ENCODE measurements at places on chromosomes 6 and 20. TPM values are rescaled to one million over a fixed set of nuclear protein-coding genes. Genes with fewer than 3 reads are reported as not detected.

AIF1 gene
- not detected for total RNA-seq

DNA sequence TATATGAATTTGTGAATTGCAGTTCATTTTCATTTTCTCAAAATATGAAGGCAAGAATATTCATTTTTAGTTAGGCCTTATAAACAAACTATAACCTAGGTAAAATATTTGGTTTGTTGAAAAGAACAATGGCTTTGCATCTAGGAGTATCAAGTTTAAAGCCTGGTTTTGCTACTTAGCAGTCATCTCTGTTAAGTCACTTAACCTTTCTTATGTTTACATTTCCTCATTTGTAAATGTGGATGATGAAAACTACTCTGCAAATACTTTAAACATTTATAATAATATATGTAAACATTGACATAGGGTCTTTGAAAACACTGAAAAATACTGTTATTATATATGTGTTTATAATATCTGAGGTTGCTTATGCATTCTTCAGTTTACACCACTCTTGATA, 135.5 kb downstream of the CENPW start:
- no peaks in the 10 kb centered on the region for H3K4me1 ChIP-seq
- DNase-seq = no peak

- H3K27ac ChIP-seq = no peak overlapping the region
- DNase-seq = no peak
- H3K36me3 ChIP-seq = no peaks in the 10 kb centered on the region
- no peak overlapping the region for H3K4me3 ChIP-seq
- H3K4me1 ChIP-seq = no peaks in the 10 kb centered on the region
Measured at GRCh38 chr20:37257988-37258387, 3.6 kb downstream of the GHRH start.

GRCh38 chr20:46694484-46694883, 5.2 kb upstream of the TP53RK start:
- H3K4me1 ChIP-seq = peaks cover 3% of the 10 kb centered on the region
- H3K4me3 ChIP-seq = no peak overlapping the region
- no peak overlapping the region for H3K27ac ChIP-seq
- no peaks in the 10 kb centered on the region for H3K27me3 ChIP-seq
- H3K36me3 ChIP-seq = no peaks in the 10 kb centered on the region

TREML1 gene
- not detected for total RNA-seq

- H3K27ac ChIP-seq = no peak overlapping the region
- no peak overlapping the region for H3K4me3 ChIP-seq
- H3K27me3 ChIP-seq = no peaks in the 10 kb centered on the region
- no peaks in the 10 kb centered on the region for H3K4me1 ChIP-seq
Measured at GRCh38 chr6:167266830-167267555, 24.1 kb upstream of the UNC93A start.

STMND1 gene
- not detected for total RNA-seq

GRCh38 chr20:20553541-20553940, 158.9 kb downstream of the RALGAPA2 start:
- peaks cover 19% of the 10 kb centered on the region for H3K4me1 ChIP-seq
- no peak overlapping the region for H3K4me3 ChIP-seq
- H3K27me3 ChIP-seq = no peaks in the 10 kb centered on the region

RIMS1 gene
- not detected for total RNA-seq

GRCh38 chr6:63303476-63303875, 16.3 kb downstream of the LGSN start:
- H3K27me3 ChIP-seq = no peaks in the 10 kb centered on the region
- no peak overlapping the region for H3K27ac ChIP-seq
- H3K36me3 ChIP-seq = no peaks in the 10 kb centered on the region

DNA sequence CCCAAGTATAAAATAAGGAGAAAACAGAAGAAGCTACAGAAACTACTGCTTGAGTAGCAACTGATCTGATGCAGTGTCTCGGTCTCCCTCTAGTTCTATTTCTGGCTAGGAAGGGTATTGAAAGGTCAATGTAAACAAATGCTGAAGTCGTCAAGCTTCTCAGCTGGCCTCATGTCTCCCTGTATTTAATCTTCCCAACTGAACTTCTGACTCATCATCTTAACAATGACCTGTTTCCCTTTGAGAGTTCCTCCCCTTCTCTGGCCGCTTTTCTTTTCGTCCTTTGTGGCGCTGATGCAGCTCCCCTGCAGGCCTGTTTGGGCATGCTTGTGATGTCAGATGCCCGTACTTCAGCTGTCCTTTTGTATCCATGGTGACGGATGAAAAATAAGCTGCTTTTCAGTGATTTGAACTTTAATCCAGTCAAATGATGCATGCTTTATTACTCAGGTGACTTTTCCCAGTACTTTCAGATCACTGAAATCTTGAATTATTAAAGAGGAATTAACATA, 7.8 kb upstream of the LCA5 start:
- H3K36me3 ChIP-seq = no peaks in the 10 kb centered on the region
- H3K4me3 ChIP-seq = no peak overlapping the region
- peak; percentile 97 for DNase-seq
- H3K4me1 ChIP-seq = peaks cover 26% of the 10 kb centered on the region
- no peak overlapping the region for H3K27ac ChIP-seq

GRIK2 gene
- total RNA-seq = 0.64 TPM

OLIG3 gene
- not detected for total RNA-seq

LY6G6D gene
- not detected for total RNA-seq

DNA sequence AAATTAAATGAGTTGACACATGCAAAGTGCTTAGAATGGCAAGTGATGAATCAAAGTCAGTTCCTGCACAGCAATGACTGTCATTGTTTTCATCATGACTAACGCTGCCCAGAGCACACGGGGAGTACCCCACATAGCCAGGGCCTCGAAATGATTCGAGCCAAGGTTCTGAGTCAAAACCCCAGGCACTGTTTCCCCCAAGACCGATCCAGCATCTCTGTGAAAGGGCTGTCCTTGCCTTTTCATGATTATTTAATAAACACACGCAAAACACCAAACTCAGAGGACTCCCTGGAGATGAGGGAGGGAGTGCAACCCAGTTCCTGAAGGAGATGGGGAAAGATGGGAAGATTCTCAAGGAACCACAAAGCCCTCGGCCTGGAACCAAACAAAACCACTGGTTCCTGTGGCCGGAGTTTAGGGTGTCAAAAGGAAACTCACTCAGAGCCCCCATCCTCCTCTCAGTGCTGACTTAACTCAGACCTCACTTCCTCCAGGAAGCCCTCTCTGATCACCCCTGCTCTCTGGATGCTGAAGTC, 3.8 kb downstream of the PREX1 start:
- no peaks in the 10 kb centered on the region for H3K36me3 ChIP-seq
- no peak for DNase-seq
- peaks cover 8% of the 10 kb centered on the region for H3K4me1 ChIP-seq

ANKRD66 gene
- total RNA-seq = not detected

DNA sequence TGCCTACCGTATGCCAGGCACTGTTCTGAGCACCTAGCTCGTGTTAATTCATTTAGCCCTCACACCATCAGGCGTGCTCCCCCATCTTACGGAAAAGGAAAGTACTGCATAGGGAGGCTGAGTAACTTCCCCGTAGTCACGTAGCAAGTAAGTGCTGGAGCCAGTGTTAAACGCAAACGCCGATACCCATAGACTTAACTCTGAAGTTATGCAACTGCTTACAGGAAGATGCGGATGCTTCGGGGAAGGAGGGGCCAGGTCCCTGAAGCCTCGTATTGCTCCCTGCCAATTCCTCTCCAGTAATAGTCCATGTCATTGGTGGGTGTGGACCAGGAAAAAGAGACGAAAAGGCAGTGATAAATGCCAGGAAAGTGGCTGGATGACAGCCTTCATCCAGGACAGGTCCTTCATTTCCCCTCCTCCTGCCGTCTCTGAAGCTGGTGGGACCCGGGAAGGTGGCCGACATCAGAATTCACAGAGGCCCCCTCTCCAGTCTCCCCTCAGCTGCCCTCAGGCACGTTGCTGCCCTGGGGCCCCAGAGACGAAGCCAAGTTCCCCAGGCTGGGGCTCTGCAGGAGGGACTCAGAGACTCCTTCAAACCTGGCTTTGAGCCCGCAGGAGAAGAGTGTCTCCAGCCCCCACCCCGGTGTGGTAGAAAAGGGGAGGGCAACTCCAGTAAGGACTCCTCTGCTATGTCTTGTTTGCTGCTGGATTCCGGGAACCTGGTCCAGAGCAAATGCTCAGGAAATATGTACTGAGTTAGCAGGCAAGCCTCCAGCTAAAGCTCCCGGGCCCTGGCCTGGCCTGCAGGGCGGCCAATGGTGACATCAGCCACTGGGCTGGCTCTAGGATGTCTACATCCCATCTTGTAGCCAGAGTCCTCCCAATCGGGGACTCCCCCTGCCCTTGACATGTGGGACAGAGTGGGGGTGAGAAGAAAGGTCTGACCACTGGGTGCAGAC, 37.8 kb downstream of the RAB44 start:
- H3K4me3 ChIP-seq = no peak overlapping the region
- no peaks in the 10 kb centered on the region for H3K4me1 ChIP-seq
- no peak overlapping the region for H3K27ac ChIP-seq
- DNase-seq = no peak
- no peaks in the 10 kb centered on the region for H3K36me3 ChIP-seq
- no peaks in the 10 kb centered on the region for H3K27me3 ChIP-seq

DNA sequence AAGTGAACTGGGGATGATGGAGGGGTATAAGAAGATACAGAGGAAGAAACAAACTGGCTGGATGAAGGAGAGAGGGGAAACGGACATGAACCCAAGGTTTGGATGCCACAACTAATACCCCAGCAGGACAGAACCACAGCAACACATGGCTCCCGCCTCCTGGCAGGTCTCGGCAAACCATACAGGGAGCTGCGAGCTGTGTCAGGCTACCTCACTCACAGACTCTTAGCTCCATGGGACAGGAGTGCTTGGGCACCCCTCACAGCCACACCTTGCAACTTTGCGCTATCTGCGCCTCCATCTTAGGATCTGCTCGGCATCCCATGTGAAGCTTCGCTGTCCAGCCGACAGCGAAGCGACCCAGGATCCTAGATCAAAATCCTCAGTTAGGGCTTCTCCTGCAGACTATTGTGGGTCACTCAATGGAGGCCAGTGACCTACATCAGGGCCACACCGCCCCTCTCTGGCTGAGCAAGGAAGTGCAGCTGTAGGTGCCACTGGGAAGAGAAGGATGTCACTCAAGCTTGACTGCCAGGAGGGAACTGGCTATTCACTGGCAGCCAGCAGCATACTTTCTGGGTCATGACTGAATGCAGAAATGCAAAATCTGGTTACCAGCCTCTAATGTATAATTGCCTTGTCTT, 174.4 kb upstream of the RIN2 start:
- H3K27me3 ChIP-seq = peaks cover 40% of the 10 kb centered on the region
- no peak overlapping the region for H3K4me3 ChIP-seq
- DNase-seq = peak; percentile 13
- H3K36me3 ChIP-seq = no peaks in the 10 kb centered on the region

DDAH2 gene
- 43.4 TPM for total RNA-seq

DNA sequence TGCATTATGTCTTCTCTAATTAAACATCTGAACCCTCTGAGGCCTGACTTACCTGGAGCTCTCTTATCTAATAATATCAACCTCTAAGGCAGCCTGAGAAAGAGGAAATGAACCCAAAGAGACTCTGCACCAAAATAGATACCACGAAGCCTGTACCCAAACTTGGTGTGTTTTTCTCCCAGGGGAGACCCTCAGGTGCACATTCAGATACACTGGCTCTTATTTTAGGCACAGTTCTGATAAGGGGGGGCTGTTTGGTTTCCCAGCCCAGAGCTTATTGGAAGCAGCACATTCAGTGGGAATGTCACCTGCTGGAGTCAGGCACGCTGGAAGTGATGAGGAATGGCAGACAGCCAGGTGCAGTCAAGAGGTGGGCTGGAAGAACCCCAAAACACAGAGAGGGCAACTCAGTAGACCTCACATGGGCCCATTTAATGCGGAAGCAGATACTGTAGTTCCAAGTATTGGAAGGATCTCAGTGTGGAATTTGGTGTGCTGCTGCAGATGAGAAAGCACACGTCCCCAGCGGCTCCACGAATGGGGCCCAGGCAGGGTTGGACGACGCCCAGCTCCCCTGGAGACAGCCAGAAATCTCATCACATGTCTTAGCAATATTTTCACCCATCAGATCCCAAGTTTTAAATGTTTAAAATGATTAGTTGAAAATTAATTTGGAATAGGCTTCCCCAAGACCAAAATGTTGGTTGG, 9.7 kb upstream of the CCR6 start:
- no peak overlapping the region for H3K4me3 ChIP-seq
- H3K4me1 ChIP-seq = no peaks in the 10 kb centered on the region
- H3K27me3 ChIP-seq = peaks cover 6% of the 10 kb centered on the region
- no peak overlapping the region for H3K27ac ChIP-seq
- no peaks in the 10 kb centered on the region for H3K36me3 ChIP-seq
- no peak for DNase-seq

OTOR gene
- not detected for total RNA-seq

- no peak overlapping the region for H3K27ac ChIP-seq
- DNase-seq = no peak
- H3K27me3 ChIP-seq = no peaks in the 10 kb centered on the region
- H3K4me3 ChIP-seq = no peak overlapping the region
Measured at GRCh38 chr6:56318851-56319250, 71.5 kb upstream of the COL21A1 start.

- DNase-seq = no peak
- H3K36me3 ChIP-seq = no peaks in the 10 kb centered on the region
- H3K27ac ChIP-seq = no peak overlapping the region
- H3K4me3 ChIP-seq = no peak overlapping the region
Measured at GRCh38 chr20:57716901-57717300, 7.1 kb upstream of the PMEPA1 start.

GRCh38 chr20:19026901-19027644, 185.4 kb upstream of the SLC24A3 start:
- H3K27me3 ChIP-seq = 0 out of 2 replicates have a peak, but pooled peaks cover 4% of the 10 kb centered on the region
- H3K4me3 ChIP-seq = no peak overlapping the region
- H3K27ac ChIP-seq = no peak overlapping the region
- no peaks in the 10 kb centered on the region for H3K4me1 ChIP-seq
- H3K36me3 ChIP-seq = no peaks in the 10 kb centered on the region

GRCh38 chr6:48826901-48827701, 636.0 kb downstream of the MMUT start:
- H3K4me3 ChIP-seq = peak overlapping the region; percentile 16
- peak; percentile 99 for DNase-seq
- peak overlapping the region; percentile 98 for H3K27ac ChIP-seq
- H3K4me1 ChIP-seq = peaks cover 29% of the 10 kb centered on the region

DNA sequence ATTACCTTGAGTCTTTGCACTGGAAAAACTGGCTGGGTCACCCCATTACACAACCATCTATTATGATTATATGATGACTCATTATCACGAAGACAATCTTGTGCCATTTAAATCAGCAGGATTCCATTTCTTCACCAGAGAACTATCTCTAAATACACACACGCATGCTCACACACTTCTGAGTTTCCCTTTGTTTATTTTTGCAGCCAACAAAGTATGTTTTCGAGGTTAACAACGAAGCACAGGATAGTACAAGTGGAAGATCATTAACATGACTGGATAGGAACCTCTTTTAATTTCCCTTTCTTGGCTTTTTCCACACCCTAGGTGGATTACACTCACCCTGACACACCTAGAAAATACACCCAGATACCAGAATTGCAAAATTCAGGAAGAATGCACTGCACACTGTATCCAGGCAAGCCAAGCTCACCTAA, 18.9 kb downstream of the PERP start:
- H3K27me3 ChIP-seq = no peaks in the 10 kb centered on the region
- peak overlapping the region; percentile 83 for H3K27ac ChIP-seq
- H3K4me3 ChIP-seq = no peak overlapping the region
- peaks cover 51% of the 10 kb centered on the region for H3K4me1 ChIP-seq
- peaks cover 2% of the 10 kb centered on the region for H3K36me3 ChIP-seq

GRCh38 chr20:51126337-51126736, 103.4 kb upstream of the KCNG1 start:
- no peak for DNase-seq
- H3K4me3 ChIP-seq = no peak overlapping the region
- peaks cover 4% of the 10 kb centered on the region for H3K27me3 ChIP-seq

GRCh38 chr6:163830641-163831040, 416.1 kb downstream of the QKI start:
- H3K36me3 ChIP-seq = no peaks in the 10 kb centered on the region
- no peak overlapping the region for H3K27ac ChIP-seq
- H3K4me1 ChIP-seq = no peaks in the 10 kb centered on the region
- no peaks in the 10 kb centered on the region for H3K27me3 ChIP-seq
